ENCODE measurements at places on chromosomes 7 and 10. TPM values are rescaled to one million over a fixed set of nuclear protein-coding genes. Genes with fewer than 3 reads are reported as not detected.
A peak's percentile ranks its signal among the peaks of the same experiment; 100 is the strongest.

Gene AUTS2
- 0.28 TPM for total RNA-seq

- DNase-seq = no peak
These were observed 639.0 kb upstream of the SORCS1 start for GRCh38 chr10:107803546-107803945.

DNA sequence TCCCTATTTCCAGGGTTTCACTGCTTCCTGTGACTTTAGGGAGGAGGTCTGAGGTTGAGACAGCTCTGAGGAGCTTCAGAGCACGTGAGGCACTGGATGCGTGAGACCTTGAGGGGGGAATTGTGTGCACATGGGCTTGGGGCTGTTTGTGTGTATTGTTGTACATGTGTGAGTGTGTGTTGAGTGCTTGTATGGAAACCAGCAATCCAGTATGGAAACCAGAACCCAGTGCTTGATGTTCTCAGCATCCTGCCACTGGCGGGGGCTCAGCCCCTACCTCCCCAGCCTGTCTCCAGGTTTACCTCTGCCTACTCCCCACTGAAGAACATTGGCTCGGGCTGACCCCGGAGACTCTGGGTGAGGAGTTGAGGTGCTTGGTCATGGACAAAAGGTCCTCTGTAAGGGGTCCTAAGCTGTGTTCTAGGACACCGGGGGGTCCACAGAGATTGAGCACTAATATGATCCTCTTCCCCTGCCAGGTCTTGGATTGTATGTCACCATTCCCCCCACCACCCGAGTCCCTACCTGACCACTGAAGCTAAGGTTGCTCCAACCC, 20.8 kb downstream of the SFTPD start:
- DNase-seq = no peak

Gene CFTR
- not detected for total RNA-seq

GRCh38 chr7:42192851-42193461, 44.1 kb downstream of the GLI3 start:
- DNase-seq = no peak

- DNase-seq = no peak
These were observed 237.1 kb upstream of the FAM3C start for GRCh38 chr7:121633186-121633585.

DNA sequence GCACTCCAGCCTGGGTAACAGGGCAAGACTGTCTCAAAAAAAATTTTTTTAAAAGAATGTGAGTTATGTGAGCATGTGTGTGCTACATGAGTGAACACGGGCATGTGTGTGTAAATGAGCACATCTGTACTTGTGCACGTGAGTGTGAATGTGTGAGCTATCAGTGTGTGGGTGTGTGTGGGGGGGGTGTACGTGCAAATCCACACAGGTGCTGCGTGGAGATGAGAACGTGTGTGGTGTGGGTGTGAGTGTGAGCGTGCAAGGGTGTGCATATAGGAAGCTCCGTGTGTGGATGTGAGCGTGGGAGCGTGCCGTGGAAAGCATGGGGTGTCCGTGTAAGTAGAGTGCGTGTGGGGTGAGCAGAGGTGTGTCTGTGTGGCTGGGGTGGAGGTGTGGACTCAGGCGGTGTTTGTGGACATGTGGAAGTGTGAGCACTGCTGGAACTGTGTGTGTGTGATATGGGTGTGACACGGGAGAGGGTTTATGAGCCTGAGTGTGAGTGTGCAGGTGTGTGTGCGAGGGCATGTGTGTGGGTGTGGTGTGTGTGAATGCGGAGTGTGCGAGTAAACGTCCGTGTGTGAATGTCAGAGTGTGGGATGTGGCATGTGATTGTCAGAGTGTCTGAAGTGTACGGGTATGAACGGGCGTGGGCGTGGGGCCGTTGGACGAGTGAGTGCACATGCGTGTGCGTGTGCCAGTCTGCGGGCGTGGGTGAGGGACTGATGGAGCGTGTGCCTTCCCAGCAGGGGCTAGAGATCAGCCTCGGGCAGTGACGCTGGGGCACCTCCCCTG, 45.9 kb upstream of the TNRC18 start:
- no peak for DNase-seq

- DNase-seq = no peak
These were observed 239.2 kb upstream of the ZMIZ1 start for GRCh38 chr10:78829565-78829964.

GRCh38 chr7:48887500-48887899, 36.8 kb upstream of the CDC14C start:
- DNase-seq = no peak

- DNase-seq = no peak
These were observed 3.9 kb upstream of the TOMM7 start for GRCh38 chr7:22826593-22826992.

Gene ITGB8
- 5.1 TPM for total RNA-seq

GRCh38 chr10:52570490-52570889, 202.1 kb downstream of the MBL2 start:
- no peak for DNase-seq

- DNase-seq = peak; percentile 32
These were observed 48.5 kb upstream of the SLC29A3 start for GRCh38 chr10:71270301-71271220.

DNA sequence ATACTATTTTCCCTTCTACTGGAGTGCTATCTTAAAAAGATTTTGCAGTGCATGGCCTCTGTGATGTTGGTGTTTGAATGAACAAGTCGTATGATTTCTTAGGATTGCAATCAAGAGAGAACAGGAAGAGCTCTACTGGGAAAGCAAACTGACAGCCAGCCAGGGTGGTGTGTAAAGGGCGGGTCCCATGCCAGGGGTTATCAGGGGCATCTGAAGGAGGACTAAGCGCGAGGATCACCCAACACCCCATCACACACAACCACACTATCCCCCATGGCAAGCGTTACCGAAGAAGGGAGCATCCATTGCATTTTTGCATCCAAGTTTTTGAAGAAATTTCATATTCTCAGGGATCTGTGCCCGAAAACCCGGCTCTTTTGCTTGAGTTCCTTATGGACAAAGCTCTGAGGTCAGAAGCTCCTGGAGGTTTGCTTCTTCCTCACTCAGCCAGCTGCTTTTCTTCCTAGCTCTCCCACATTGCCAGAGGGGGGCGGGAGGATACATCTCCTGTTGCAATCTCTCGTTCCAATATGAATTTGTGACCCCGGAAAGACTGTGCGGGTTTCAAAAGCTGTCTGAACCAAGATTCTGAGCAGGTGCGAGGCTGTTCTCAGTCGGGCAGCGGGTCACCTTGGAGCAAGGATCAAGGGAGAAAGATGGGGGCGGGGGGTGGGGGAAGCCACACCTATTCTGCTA, 5.2 kb downstream of the NEUROD6 start:
- DNase-seq = no peak

GRCh38 chr7:50982626-50983025, 199.9 kb upstream of the GRB10 start:
- DNase-seq = no peak

GRCh38 chr10:99375426-99375825, 46.3 kb downstream of the CNNM1 start:
- no peak for DNase-seq

Gene ICA1
- 23.8 TPM for total RNA-seq

GRCh38 chr7:106418526-106418925, 133.7 kb upstream of the NAMPT start:
- no peak for DNase-seq

Gene POU6F2
- total RNA-seq = not detected

Gene TSPAN15
- total RNA-seq = 21.0 TPM

Gene LRGUK
- 0.07 TPM for total RNA-seq

GRCh38 chr10:4888236-4888635, 62.2 kb downstream of the AKR1E2 start:
- no peak for DNase-seq

Gene HOXA11
- total RNA-seq = not detected

GRCh38 chr7:137337902-137338301, 5.6 kb downstream of the PTN start:
- DNase-seq = no peak

GRCh38 chr10:110220398-110220797, 13.0 kb downstream of the MXI1 start:
- no peak for DNase-seq

- no peak for DNase-seq
These were observed 103.9 kb downstream of the LRRC4 start for GRCh38 chr7:127927348-127927696.

DNA sequence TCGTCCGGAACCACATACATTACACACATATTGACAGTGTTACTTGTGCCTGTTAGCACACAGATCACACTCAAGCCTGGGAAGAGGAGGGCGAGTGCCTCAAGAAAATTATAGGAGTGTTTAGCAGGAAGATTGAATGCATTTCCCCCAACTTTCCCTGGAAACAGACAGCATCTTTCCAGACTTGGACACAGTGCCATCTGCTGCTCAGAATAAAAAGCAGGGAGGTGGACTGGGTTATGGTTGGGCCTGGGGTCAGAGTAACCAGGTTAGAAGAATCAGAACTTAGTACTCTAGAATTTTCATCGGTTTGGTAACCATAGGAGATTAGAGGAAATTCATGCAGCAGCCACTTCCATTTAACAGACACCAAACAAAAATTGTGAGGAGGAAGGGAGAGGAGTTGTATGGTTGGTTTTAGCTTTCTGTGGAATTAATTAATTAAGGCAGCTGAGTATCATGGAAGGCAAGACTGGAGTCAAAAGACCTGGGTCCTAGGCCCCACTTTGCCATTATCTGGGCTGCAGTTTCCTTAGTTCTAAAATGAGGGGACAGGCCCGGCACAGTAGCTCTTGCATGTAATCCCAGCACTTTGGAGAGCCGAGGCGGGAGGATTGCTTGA, 43.4 kb upstream of the OPTN start:
- no peak for DNase-seq

Data from pulmonary artery endothelial cell (primary cell).